Dermis microvascular lymphatic vessel endothelial cell (primary cell): ENCODE measurements at places on chromosomes 5 and 9.

DNA sequence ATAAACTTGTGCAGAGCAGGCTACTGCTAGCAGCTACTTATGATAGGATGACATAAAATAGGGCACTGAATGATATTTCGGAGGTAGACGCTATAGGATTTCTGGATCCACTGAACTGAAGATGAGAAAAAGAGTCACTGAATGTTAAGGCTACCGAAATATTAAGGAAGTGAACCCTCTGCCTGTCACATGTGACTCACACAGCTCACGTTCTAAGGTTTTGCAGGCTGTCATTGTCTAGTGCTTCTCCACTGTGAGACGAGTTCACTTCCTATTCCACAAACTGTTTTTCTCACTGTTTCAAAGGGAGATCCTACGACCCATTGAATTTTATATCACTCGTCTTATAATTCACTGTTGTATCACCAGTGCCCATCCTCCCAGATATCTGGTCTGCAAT lies 100.8 kb downstream of the CTNND2 start:
- DNase-seq = no peak

DNA sequence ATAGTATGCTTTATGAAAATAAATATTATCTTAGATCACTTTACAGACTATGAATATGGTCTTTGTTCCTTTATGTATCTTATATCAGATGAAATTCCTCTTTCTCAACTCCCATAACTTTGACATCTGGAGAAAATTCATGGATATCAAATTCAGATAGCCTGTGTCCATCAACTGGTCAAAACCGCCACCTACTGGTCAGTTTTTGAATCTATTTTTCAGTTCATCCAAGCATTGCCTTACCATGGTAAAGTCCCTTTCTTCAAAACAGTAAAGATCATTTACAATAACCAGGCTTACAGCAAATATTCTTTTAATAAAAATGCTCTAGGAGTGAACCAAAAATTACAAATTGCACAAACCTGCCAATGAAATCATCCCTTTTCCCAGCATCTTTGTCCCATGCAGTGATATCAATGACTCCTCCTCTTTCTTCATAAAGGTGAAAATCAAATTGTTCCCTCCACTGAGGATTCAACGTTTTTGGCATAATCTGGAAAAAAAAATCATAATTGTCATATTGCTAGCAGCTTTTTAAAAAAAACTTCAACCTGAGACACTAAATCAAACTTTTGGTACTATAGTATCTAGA lies 290.5 kb downstream of the SLF1 start:
- peak; percentile 31 for DNase-seq

DNA sequence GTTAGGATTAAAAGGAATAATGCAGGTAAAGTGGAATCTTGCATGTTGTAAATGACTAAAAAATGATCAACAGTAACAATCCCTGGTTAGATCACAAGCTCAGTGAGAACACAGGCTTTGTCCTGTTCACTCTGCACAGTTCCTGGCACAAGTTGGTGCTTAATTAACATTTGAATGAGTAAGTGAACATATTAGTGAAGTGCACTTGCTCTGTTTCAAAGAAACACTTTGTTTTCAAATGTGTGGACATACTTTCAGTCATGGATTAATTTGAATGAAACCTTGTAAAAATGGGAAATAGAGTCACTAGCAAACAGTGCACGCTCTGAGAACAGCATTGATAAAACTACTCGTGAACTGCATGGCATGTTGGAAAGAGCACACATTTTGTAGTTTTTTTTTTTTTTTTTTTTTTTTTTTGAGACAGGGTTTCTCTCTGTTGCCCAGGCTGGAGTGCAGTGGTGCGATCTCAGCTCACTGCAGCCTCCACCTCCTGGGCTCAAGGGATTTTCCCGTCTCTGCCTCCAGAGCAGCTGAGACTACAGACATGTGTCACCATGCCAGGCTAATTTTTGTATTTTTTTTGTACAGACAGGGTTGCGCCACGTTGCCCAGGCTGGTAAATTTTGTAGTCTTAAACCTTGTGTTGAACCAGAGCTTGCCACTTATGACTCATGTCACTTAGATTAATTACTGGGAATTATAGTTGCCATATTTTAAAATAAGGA lies 159.9 kb downstream of the LURAP1L start:
- DNase-seq = no peak

DNA sequence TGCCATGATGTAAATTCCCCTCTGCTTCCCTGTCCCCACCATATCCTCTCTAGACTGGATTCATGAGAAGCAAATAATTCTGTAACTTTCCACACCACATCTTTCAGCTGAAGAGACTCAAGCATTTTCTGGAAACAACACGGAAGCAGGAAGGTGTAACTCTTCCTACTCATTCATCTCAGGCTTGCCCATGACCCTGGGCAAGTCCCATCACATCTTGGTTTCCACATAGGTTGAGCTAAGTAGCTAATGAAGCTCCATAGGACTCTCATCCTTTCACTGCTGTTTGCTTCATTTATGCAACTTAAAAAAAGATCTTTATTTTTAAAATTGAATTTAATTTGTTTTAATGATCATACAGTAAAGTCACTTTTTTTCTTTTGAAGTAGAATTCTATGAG lies 32.7 kb upstream of the STARD4 start:
- no peak for DNase-seq

DNA sequence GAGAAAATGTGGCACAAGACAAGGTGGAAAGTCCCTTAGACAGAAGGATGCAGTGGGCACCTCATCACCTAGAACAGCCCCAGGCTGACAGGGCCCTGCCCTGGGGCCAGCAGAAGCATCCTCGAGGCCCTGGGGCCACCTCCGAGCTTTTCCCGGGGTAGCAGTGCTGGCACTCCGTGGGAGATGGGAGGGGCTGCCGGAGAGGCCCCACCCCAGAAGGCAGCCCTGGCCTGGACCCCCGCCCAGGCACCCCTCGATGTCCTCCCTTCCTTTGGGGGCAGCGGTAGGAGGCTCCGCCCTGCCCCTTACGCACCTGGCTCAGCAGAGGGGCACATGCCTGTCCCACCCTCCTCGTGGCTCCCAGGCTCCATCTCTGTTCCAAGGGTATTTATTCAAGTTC lies 17.7 kb upstream of the NSMF start:
- DNase-seq = no peak

GRCh38 chr9:9942764-9943424 lies 669.9 kb downstream of the PTPRD start:
- peak; percentile 51 for DNase-seq

- DNase-seq = no peak
These were observed 15.7 kb upstream of the TSSK1B start for GRCh38 chr5:113450462-113450861.

DNA sequence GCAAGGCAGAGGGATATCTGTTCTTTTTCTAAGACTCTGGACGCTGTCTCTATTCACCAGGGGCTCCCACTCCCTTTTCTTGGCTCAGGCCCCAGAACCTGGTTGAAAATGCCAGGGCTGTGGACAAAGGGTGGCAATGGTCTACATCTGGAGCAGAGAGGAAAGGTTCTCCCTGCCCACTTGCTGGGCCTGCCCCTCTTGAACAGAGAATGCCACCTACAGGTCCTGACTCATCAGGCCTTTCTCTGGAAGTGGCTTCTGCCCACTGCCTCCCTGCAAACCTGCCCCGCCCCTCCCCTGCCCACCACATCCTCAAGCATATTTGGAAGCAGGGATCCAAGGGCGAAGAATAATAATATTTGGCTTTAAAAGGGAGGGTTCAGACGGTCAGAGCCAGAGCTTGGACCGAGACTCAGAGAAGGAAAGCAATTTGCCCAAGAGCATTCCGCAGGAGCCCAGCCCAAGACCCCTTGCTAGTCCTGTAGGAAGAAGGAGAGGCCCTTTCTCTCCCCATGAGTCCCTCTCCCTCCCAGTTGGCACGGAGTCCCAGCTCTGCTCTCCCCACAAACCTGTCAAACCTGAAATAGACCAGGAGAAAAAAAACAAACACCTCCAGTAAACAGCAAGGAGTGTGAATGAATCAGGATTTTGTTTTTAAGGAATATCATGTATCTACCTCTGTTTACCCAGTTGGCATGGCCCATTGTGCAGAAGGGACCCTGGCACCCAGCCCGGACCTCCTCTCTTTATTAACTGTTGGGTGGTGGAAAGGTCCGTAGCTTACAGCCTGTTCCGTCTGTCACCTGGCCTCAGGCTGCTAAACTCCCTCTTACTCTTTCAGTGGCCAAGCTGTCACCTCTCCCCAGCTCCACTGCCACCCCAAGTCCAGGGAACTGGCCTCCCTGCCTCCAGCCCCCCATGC lies 37.7 kb upstream of the STXBP1 start:
- DNase-seq = no peak

DNA sequence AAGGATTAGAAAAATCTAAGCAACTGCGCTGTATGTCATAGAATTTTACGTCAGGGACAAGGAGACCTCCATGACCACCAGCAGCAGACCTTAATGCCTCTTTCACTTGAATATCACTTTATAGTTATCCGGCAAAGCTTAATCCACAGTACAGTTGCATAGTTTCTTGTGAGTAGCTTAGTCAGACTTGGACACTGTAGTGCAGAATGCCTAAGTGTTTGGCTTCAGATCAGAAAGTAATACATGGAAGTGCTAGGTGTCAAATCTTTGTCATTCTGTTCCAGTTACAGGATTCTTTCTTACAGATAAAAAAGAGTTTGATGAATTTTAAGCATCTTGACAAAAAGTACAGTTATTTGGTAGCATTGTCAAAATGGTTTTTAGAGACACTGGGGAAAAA lies 239.9 kb upstream of the PAPPA start:
- DNase-seq = no peak

- DNase-seq = no peak
These were observed 55.3 kb upstream of the POU4F3 start for GRCh38 chr5:146283344-146283761.

GRCh38 chr9:137273095-137273490 lies 4.4 kb upstream of the TOR4A start:
- DNase-seq = no peak

DNA sequence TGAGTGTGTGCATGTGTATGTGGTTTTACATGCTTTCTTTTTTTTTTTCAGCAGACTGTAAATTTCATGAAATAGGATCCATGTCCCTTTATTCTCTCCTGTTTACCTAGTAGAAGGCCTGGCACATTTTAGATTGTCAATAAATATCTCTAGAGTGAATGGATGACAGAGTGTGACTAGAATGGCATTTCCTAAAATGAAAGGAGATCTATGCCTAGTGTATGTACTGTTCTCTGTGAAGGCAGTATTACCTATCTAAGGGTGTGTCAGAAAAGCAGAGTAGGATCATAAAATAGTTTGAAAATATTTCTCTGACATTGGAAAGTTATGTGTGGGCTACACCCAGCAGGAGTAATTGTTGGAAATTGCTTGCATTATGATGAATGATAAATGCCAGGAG lies 1876.0 kb upstream of the C9orf72 start:
- no peak for DNase-seq

DNA sequence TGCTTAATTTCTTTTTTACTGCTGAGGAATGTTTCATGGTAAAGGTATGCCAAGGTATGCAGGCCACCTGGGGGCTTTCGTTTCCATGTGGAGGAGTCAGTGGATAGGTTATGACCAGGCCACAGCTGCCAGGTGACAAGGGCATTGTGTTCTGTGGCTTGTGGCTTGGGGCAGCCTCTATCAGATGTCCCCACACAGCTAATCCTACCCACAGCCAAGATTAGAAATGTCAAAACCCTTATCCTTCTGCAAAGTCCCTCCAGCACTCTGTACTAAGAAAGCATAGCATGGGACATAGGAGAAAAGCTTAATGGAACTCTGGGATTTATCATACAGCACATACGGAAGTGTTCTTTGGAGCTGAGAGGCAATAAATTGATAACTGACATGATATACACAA lies 171.2 kb upstream of the S1PR3 start:
- DNase-seq = no peak

- DNase-seq = no peak
These were observed 344.5 kb downstream of the ACTL7B start for GRCh38 chr9:108511307-108511706.

DNA sequence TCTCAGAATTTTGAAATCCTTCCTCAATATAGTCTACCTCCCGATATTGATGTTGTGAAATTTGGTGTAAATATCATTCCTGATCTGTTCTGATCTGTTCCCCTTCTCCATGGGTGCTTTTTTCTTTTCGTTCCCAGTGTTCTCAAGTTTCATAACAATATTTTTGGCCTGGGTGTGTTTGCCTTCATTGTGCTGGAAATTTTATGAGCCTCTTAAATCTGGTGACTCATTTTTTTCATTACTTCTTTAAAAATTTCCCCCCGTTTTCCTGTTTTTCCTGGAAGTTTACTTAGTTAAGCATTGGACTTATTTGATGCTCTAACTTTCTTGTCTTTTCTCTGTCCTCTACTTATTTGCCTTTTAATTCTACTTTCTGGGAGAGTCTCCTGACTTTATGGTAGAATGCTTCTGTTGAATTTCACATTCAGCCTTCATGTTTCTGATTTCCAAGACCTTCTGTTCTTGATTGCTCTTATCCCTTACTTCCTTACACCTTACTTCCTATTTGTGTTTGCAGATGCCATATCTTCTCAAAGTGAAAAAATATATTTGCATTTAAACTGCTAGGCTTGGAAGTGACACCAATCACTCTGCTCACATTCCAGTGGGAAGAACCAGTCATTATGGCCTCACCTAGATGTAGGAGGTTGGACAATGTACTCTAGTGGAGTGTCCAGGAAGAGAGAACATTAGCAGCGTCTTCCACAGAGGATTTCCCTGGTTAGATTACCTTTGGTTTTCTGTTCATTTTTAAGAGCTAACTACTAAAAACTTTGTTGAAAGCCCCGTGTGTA lies 441.9 kb downstream of the ARHGEF28 start:
- no peak for DNase-seq

GRCh38 chr5:93273176-93273575 lies 307.8 kb downstream of the NR2F1-AS1 start:
- no peak for DNase-seq

DNA sequence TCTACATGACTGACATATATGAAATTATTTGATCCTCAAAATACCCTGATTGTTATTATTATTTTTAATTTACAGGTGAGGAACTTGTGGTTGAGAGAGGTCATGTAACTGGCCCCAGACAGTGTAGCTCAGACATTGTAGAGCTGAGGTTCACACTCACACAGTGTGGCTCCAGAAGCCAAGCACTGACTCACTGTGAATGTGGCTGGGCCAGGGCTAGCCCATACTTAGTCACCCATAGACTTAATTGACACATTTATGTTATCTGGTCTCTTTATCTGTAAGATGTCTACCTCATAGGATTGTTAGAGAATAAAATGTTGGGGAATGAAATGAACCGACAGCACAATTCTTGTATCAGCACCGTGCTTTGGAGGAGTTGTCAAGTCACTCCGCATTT lies 24.9 kb upstream of the CCDC112 start:
- DNase-seq = no peak

GRCh38 chr5:92822183-92822582 lies 758.8 kb downstream of the NR2F1-AS1 start:
- DNase-seq = no peak

DNA sequence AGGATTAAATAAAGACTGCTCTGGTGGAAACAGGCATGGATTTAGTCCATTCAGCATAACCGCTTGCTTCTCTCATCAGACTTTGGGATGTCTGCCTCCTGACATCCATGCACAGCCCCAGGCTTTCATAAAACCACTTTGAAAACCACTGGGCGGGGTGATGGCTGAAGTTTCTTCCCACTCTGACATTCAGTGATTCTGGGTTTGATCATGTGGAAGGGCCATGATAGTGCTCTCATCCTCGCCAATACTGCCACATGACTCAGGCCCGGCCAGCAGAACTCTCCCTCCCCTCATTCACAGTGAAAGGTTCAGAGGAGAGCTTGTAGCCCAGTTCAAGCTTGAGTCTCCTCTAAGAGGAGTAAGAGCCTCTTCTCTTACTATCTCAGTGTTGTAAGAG lies 29.6 kb upstream of the GLRA1 start:
- DNase-seq = no peak

GRCh38 chr9:92850898-92851297 lies 26.9 kb downstream of the ZNF484 start:
- no peak for DNase-seq

GRCh38 chr9:97406620-97407177 lies 5.2 kb upstream of the TDRD7 start:
- DNase-seq = no peak
